Melanocyte of skin (primary cell): ENCODE measurements at places on chromosomes 3 and 15. TPM values are rescaled to one million over a fixed set of nuclear protein-coding genes. Genes with fewer than 3 reads are reported as not detected.

CHL1 gene
- total RNA-seq: 36.0 and 49.8 TPM in 2 replicates

MEX3B gene
- 1.3 and 2.0 TPM in 2 replicates for total RNA-seq

MAP6D1 gene
- 5.0 and 5.9 TPM in 2 replicates for total RNA-seq

SPTSSB gene
- not detected in 2 replicates for total RNA-seq

ZNF860 gene
- 2.9 and 5.0 TPM in 2 replicates for total RNA-seq

SKOR1 gene
- 0.34 and 0.36 TPM in 2 replicates for total RNA-seq

GHSR gene
- not detected in 2 replicates for total RNA-seq

RBM15B gene
- 20.6 and 30.9 TPM in 2 replicates for total RNA-seq

DPPA2 gene
- total RNA-seq: not detected in 2 replicates

DAZL gene
- total RNA-seq: not detected in 2 replicates

ANAPC13 gene
- total RNA-seq: 48.3 and 54.6 TPM in 2 replicates

STAC gene
- total RNA-seq: under 0.01 TPM in 1 of 2 replicates, not detected in the other

SERINC4 gene
- under 0.01 TPM in 1 of 2 replicates, not detected in the other for total RNA-seq

WNT5A gene
- total RNA-seq: 3.1 and 26.9 TPM in 2 replicates

SCAANT1 gene
- not detected in 2 replicates for total RNA-seq

CDHR4 gene
- under 0.01 TPM in 1 of 2 replicates, not detected in the other for total RNA-seq

ACSBG1 gene
- total RNA-seq: 0.31 and 0.33 TPM in 2 replicates

CCRL2 gene
- not detected in 2 replicates for total RNA-seq

C3orf85 gene
- total RNA-seq: not detected in 2 replicates

GNB4 gene
- total RNA-seq: 114 and 144 TPM in 2 replicates

ADAMTS17 gene
- total RNA-seq: 0.33 and 2.2 TPM in 2 replicates

JAGN1 gene
- 41.6 and 41.8 TPM in 2 replicates for total RNA-seq

CCDC54 gene
- total RNA-seq: not detected in 2 replicates

GPR87 gene
- not detected in 2 replicates for total RNA-seq

HTR3E gene
- not detected in 2 replicates for total RNA-seq

INKA1 gene
- total RNA-seq: 7.6 and 13.7 TPM in 2 replicates

KCNAB1 gene
- 1.0 and 1.1 TPM in 2 replicates for total RNA-seq

CPEB1 gene
- 26.9 and 31.3 TPM in 2 replicates for total RNA-seq

FBXO40 gene
- total RNA-seq: not detected in 2 replicates

ROBO1 gene
- total RNA-seq: 49.4 and 88.4 TPM in 2 replicates

NMNAT3 gene
- 0.69 and 1.1 TPM in 2 replicates for total RNA-seq

PDIA5 gene
- 7.6 and 17.4 TPM in 2 replicates for total RNA-seq

GP9 gene
- not detected in 2 replicates for total RNA-seq

CRYGS gene
- 1.4 and 2.3 TPM in 2 replicates for total RNA-seq

IL5RA gene
- under 0.01 TPM in 1 of 2 replicates, not detected in the other for total RNA-seq

CFAP161 gene
- total RNA-seq: under 0.01 and 0.69 TPM in 2 replicates

CADM2 gene
- not detected in 2 replicates for total RNA-seq

PLA2G4F gene
- under 0.01 TPM in 1 of 2 replicates, not detected in the other for total RNA-seq
